Keratinocyte (primary cell): ENCODE measurements at places on chromosomes 6 and 20.

- no peak for DNase-seq
Measured at GRCh38 chr6:122049341-122049740, 350.1 kb upstream of the HSF2 start.

GRCh38 chr6:34441526-34441925 is 15.7 kb upstream of the RPS10 start:
- DNase-seq, result no peak

- DNase-seq, result no peak
Measured at GRCh38 chr6:149586149-149586548, 20.0 kb downstream of the GINM1 start.

DNA sequence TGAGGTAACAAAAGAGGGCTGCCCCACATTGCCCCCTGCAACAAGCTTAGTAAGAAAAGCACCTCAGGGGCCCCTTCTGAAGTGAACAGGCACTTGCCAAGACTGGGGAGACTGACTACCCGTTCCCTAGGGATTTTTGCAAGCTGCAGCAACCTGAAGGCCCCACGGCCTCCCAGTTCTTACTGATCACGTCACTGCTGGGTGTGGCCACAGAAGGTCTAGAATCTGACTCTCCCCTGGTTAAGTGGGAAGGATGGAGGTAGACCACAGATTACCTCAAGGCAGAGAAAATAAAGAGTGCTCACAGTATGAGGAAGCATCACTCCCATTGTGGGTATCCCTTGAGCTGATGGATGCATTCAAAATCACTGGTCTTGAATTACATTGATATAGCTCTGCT is 201.5 kb upstream of the KCNQ5 start:
- DNase-seq, result no peak

DNA sequence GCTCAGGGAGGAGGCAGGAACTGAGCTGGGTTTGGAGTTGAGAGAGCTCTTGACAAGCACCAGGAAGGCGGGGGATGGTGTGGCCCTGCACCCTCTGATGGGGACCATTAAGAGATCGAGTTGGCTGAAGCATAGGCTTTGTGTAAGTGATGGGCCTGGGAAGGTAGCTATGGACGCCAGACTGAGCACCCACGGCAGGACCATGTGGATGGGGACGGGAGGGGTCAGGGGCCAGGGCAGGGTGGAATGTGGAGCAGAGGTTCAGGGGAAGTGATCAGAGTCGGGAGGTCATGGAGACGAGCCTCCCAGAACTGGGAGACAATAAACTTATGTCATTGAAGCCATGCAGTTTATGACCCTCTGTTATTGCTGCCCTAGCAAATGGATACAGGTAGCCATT is 81.7 kb downstream of the PLG start:
- no peak for DNase-seq

DNA sequence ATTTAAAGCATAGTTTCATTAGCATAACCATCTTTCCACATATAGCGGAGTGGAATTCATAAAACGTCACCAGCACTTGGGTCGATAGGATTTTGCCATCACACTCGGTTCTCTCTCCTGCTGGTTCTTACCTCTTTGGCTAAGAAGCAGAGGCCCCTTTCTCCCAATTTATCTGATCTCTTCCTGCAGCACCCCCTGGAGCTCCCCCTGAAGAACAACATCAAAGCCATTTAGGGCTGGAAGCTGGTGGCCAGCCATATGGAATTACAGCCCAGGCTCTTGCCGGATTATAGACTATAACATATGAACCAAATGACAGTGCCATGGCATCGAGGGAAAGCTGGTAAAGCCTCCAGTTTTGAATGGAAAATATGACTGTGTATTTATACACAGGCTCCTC is 6.4 kb upstream of the KIF6 start:
- DNase-seq, result no peak

DNA sequence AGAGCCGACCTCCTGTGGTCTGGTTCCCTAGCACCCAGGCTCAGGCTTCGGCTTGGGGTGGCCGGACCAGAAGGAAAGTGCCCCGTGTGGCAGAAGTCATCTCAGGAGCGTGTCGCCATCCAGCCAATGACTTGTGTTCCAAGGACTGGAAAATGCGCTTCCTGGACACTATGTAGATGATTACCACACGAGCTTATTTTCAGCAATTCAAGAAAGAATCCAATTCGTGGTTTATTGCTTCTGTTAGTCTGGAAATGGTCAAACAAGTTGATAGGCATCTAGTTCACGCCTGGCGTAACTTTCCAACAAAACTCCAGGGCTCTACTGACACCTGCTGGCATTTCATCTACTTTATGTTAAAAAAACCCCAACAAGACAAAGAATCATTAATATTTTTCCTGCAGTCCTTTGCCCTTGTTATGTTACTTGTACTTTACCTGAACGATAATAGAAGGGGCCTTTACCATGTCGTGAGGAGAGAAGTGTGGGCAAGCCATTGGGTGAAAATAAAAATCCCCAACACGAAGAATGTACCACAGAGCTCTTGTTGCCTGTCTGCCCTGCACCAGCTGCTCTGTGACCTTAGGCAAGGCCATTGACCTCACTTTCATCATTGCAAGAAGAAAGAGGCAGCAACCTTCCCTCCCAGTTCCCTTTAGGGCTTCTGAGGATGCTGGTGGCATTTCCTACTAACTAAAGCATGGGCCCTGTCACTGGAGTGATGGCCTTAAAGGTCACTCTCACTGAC is 154.7 kb upstream of the LAMP5 start:
- no peak for DNase-seq

DNA sequence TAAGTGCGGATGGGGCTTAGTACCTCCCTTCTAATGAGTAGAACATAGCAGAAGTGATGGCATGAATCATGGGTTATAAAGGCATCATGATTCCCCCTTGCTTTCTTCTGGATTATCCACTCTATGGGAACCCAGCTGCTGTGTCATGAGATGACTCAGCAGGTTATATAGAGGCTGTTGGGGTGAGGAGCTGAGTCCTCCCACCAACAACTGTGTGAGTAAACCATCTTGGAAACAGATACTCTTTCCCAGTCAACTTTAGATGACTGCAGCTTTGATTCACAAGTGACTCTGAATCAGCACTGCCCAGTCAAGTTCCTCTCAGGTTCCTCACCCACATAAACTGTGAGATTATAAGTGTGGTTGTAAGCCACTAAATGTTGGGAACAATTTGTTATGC is 46.3 kb downstream of the FAM83B start:
- DNase-seq, result peak; percentile 92

DNA sequence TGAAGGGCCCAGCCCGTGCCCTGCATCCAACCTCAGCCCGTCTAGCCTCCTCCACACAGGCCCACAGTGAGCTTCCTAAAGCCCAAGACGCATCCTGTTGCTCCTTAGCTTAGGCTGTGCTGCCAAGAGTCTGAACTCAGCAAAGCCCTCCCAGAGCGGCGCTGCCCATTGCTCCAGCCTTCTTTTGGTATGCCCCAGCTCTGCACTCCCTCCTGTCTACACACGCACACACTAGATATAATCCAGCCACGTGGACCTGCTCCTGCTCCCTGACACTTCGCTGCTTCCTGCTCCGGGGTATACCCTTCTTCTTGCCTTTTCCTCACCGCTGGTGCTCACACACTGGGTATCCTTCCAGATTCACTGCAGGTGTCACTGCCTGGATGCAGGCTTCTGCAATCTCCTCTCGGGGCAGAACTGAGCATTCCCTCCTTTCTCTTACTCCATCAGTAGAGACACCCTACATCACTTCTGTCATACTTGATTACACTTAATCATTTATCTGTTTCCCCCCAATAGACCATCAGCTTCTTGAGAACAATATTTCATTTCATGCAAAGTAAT is 23.8 kb downstream of the GABRR2 start:
- no peak for DNase-seq

DNA sequence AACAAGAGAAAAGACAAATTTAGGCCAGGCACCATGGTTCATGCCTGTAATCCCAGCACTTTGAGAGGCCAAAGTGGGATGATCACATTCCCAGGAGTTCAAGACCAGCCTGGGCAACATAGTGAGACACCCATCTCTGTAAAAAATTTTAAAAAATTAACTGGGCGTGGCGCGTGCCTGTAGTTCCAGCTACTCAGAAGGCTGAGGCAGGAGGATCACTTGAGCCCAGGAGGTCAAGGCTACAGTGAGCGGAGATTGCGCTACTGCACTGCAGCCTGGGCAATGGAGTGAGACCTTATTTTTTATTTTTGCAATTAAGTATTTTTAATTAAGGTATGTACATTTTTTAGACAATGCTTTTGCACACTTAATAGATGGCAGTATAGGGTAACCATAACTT is 3.3 kb downstream of the MTHFD1L start:
- no peak for DNase-seq

DNA sequence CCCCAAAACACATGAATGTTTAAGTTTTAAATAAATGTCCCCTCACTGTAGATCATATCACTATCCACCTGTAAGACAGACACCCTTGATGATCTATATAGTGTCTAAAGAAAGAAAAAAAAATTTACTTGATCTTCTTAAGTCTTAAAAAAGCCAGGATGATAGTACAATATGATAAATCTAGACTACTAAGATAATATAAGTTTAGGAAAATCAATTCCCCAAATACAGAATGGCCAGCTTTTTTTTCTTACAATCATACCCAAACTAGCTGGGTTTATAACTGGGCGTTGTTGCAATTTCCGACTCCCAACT is 14.4 kb downstream of the ZNF217 start:
- no peak for DNase-seq

DNA sequence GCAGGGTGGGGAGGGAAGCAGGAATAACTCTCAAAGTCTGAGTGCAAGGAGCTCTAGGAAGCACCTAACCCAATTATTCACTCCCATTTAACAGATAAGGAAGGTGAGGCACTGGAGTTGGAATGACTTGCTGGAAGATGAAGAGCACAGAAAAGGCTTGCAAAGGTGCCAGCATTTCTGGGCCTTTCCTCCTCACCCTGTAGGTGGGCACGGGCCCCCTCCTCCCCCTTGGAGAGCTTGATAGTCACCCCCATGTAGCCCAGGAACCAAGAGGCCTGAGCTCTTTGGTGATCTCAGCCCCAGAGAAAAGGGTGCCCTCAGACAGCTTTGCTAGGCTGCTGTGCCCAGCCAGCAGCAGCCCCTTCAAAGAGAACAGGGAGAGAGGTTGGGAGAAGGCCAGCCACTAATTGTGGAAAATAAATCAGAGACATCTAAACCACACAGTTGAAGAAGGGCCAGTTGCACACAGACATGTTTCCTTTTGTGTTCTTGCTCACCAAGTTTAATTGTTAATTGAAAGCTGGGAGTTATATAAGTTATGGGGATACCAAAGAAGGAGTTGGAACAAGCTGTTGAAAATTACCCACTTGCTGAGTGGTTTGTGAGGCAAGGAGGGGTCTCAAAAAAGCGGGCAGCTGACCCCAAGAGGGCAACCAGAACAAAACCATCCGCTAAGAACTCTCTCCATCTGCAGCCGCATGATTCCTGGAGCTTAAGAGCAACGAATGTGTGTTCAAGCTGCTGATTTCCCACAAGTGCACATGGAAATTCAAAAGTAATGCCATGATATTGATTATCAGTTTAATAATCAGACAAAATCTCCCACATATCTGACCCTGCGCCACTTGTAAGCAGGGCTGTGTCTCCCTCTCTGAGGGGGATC is 77.0 kb downstream of the MRPL14 start:
- DNase-seq, result no peak

DNA sequence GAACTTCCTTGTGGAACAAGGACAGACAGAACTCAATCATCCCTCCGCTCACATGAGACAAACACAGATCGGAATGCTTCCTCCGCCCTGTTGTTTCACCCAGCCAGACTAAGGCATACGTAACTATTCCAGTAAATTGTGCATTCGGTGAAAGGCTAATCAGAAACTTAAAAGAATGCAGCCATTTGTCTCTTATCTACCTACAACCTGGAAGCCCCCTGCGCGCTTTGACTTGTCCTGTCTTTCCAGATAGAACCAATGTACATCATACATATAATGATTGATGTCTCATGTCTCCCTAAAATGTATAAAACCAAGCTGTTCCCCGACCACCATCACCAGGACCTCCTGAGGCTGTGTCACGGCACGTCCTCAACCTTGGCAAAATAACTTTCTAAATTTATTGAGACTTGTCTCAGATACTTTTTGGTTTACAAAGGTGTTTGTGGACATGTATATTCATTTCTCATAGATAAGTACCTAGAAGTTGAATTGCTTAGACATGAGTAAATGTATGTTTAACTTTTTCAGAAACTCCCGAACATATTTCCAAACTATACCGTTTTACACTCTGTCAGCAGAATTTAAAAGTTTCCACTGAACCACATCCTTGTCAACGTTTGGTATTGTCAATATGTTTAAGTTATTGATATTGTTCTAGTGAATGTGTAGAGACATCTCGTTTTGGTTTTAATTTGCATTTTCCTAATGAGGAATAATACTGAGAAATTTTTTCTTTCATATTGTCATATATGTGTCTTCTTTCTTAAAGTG is 197.6 kb upstream of the THBS2 start:
- no peak for DNase-seq

- no peak for DNase-seq
Measured at GRCh38 chr6:42104095-42104803, 38.2 kb downstream of the C6orf132 start.

DNA sequence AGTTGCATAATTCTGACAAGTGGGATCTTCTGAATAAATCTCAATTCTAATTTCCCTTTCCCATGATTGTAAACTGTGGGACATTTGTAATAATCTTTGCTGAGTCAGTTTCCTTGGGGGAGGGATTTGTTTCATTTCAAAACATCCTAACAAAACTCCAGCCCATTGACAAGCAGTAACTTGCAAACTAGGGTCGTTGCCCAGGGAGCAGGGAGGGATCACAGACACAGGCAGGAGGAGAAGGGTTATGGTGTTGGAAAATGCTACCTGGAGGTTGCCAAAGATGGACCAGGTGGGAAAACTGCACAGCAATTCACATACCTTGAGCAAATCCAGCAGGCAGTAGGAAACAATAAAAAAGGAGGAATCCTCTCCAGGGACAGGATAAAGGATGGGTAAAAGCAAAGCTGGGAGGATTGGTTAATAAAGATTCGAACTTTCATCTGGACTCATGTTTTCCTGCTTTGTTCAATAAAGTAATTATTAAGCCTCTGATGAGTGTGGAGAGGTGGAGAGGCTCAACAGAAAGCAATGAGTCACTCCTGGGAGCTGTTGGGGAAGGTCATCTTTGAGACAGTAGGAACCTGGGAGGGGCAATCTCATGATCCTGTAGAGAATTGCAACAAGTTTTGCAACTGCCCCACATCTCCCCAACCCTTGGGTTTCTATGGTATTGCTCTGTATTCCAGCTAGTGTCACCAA is 87.3 kb upstream of the AKIRIN2 start:
- no peak for DNase-seq

DNA sequence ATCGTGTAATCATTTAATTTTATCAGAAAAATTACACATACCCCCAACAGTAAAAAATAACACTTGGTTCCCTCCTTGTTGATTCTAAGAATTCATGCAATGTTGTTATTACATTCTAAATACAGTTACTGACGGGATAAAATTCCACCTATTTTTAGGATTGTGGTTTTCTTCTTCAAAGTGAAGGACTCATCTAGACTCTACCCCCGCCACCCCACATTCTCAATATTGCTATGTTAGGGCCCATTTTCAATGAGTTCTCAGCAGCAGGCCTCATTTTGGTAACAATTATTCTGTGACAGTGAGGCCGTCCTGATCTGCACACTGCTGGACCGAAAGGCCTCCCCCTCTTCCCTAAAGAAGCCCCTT is 43.5 kb downstream of the PREX1 start:
- no peak for DNase-seq
